ENCODE measurements at places on chromosomes 6 and 20.

- no peak for DNase-seq
These were observed 30.0 kb downstream of the KCNG1 start for GRCh38 chr20:50992733-50993457.

GRCh38 chr6:158769771-158770432 lies 49.3 kb downstream of the EZR start:
- peak; percentile 71 for DNase-seq

- DNase-seq, result no peak
These were observed 4.2 kb downstream of the SASH1 start for GRCh38 chr6:148346681-148347440.

- no peak for DNase-seq
These were observed 52.7 kb downstream of the ADGRF1 start for GRCh38 chr6:46989398-46989797.

- no peak for DNase-seq
These were observed 61.7 kb upstream of the EMILIN3 start for GRCh38 chr20:41428285-41428684.

DNA sequence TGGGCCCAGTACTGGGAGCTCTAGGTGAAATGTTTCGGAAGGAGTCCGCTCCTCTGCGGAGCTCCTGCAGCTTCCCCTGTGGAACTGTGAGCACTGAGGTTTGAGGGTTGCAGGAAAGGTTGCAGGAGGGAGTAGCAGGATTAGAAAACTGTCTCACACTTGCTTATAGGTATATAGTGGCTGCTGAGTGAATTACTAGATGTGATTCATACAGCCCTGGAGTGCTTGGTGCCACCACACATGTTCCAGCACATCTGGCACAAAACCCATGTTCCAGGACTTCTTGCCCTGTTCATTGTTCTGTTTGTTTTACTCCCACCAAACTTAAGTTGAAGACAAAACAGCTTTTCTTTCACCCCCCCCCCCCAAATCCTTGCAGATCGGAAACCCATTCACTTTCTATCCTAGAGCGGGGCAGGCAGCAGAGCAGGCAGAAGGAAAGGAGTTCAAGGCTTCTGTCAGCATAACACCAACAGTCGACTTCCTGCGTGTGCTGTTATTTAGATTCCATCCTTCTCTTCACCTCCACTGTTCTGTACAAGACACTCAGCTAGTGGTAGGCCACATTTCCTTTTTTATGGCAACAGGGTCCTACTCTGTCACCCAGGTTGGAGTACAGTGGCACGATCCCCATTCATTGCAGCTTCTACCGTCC lies 669 bp upstream of the PEX6 start:
- DNase-seq, result peak; percentile 59

GRCh38 chr6:33702345-33702977 lies 9.0 kb downstream of the UQCC2 start:
- DNase-seq, result peak; percentile 33

DNA sequence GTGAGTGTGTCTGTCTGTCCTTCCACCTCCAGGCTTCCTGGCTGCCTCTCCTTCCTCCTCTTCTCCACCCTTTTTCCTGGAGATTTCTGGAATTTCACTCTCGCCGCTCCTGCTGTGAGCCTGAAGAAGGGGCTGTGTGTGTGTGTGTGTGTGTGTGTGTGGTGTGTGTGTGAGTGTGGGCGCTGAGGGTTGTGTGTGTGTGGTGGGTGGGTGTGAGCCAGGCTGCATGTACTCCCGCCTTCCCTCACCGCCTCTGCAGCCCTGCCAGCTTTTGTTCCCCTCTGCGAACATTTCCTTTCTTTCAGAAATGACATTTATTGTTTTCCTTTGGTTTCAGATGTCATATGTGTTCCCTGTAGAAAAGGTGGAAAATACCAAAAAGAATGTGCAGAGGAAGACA lies 76.0 kb downstream of the SRC start:
- no peak for DNase-seq

GRCh38 chr6:11428895-11429294 lies 108.7 kb upstream of the TMEM170B start:
- no peak for DNase-seq

GRCh38 chr6:13769655-13770053 lies 44.7 kb downstream of the MCUR1 start:
- no peak for DNase-seq

GRCh38 chr6:40359808-40360207 lies 227.4 kb downstream of the LRFN2 start:
- DNase-seq, result no peak

DNA sequence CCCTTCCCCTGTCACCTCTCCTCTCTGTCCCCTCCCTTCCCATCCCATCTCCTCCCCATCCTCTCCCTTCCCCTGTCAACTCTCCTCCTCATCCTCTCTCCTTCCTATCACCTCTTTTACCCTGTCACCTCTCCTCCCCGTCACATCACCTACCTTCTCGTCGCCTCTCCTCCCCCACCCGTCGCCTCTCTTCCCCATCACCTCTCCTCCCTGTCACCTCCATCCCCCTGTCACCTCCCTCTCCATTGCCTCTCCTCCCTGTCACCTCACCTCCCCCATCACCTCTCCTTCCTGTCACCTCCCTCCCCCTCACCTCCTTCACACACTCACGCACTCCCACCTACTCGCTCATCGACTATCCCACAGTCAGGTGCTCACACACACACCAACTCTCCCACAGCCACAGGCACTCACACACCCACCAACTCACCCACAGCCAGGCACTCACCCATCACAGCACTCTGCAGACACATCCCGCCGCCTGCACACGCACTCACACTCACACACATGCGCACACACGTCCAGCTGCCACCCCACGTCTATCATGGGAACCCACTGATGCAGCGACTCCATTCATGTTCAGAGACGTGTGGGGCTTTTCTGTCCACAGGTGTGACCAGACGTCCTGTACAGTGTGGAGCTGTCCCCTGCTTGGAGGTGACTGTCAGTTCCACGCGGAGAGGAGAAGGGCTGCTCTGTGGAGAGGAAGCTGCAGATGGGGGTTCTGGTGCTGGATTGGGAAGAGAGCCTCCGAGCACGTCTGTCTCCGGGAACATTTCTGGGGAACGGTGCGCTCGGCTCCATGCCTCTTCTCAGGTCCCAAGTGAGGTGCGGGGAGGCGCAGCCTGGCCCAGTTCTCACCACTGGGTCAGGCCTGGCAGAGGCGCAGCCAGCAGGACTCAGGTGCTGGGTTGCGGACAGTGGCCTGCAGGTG lies 184.3 kb downstream of the TTLL2 start:
- DNase-seq, result no peak

DNA sequence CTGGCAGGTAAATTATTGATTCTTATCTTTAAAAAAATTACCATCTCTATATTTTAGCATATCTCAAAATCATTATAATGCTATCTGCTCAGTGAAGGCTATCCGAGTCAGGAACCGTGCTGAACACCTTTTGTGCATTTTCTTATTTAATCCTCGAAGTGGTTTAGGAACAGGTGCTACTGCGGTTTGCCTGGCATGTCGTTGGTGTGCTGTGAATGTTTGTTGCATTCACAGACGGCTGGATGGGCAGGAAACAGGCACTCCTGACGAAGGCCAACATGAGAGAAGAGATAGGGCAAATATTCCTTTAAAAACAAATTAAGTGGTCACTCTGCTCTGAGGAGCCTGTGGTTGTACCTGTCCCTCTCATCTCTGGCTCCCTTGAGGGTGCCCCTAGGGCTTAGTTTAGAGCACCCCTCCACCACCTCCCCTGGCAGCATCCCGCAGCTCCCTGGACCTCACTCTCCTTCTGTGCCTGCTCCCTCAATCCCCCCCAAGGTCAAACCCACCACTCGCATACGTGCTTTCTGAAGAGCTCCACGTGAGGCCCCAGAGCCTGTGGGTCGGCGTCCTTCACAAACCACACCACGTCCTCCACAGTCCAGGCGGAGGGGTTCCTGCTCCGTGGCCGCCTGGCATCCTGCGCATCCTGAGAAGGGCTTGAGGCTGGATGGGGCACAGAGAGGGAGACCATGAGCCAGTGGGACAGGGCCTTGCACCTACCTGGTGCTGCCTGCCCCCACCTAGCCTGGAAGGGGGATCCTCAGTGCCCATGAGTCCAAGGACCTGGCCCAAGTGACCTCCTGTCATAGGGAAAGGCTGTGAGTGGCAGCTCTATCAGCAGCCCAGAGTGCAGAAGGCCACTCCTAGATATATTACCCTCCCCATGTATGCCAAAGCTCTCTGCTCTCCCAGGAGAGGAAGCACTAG lies 116.5 kb downstream of the SCML4 start:
- DNase-seq, result no peak

GRCh38 chr6:84197708-84198107 lies 29.7 kb downstream of the CEP162 start:
- no peak for DNase-seq

GRCh38 chr20:62928246-62928939 lies 2.1 kb upstream of the DIDO1 start:
- DNase-seq, result no peak

GRCh38 chr20:33858666-33859065 lies 47.5 kb downstream of the CHMP4B start:
- DNase-seq, result no peak

- no peak for DNase-seq
These were observed 109.6 kb upstream of the BACH2 start for GRCh38 chr6:90406142-90406794.

DNA sequence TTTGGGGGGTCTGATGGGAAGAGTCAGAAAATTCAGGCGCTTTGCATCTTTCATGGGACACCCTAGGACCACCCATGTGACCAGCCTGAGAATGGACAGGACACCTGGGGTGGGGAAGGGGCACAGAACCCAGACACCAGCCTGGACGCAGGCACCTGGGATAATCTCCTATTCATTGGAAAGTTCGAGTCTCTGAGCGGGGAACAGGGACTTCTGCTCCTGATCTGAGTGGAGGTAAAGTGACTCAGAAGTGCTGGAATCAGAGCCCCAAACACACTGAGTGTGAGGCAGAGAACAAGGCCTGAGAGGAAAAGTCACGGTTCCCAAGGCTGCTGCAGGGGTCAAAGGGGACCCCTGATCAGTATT lies 1.4 kb downstream of the HLA-B start:
- no peak for DNase-seq

DNA sequence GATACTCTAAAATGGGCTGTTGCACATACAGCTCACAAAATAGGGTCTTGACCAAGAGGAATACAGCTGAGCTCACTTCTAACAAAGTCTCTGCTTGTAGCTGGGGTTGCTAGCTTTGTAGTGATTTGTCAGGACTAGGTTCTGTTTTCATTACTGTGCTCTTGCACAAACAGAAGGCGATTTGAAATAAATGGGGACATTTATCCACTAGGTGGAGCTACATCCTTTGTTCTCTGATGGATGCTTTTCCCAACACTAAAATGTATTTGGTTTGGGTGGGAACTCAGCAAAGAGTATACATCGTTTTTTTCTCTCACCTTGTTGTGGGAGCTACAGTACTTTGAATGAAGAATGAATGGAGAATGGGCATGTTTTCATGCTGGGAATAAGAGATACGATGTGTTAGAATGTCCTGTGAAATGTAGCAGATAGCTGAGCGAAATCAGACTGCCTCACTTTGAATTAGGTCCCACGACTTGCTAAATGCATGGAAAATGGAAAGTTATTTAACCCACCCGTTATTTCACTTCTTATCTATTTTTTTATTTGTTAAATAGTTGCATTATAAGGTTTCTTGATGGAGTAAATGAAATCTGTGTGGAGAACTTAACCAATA lies 494.7 kb upstream of the MAP3K7 start:
- DNase-seq, result peak; percentile 74

GRCh38 chr20:14657266-14658005 lies 320.0 kb upstream of the FLRT3 start:
- DNase-seq, result no peak

DNA sequence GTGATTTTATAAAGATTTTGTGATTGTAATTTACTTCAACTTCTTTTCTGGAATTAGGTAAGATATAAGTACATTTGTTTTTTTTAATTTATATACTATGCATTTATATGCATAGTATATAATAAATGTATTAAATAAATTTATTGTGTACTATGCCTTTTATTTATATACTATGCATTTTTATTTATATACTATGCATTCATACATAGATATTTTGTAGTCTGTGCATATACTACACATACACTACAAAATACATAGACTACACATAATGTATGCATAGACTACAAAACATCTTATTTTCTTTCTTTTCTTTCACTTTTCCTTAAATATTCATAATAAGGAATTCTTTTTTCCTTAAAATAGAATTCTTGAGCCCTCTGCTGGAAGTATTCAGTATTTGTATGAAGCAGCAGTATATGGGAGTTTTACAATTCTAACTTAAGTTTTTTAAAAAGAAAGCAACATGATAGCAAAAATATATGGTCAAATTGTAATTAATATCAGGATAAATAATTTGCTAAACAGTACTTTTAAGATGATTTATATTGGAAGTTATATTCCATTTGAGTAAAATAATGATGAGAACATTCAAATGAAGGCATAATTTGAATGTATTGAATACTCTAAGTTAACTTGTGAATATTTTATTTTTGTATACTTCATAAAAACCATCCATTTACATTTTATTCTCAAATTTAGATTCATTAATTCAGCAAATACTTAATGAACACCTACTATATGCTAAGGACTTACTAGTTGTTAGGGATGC lies 129.3 kb downstream of the KLHL32 start:
- DNase-seq, result peak; percentile 15

- DNase-seq, result no peak
These were observed 282.8 kb upstream of the SASH1 start for GRCh38 chr6:148059869-148060268.

DNA sequence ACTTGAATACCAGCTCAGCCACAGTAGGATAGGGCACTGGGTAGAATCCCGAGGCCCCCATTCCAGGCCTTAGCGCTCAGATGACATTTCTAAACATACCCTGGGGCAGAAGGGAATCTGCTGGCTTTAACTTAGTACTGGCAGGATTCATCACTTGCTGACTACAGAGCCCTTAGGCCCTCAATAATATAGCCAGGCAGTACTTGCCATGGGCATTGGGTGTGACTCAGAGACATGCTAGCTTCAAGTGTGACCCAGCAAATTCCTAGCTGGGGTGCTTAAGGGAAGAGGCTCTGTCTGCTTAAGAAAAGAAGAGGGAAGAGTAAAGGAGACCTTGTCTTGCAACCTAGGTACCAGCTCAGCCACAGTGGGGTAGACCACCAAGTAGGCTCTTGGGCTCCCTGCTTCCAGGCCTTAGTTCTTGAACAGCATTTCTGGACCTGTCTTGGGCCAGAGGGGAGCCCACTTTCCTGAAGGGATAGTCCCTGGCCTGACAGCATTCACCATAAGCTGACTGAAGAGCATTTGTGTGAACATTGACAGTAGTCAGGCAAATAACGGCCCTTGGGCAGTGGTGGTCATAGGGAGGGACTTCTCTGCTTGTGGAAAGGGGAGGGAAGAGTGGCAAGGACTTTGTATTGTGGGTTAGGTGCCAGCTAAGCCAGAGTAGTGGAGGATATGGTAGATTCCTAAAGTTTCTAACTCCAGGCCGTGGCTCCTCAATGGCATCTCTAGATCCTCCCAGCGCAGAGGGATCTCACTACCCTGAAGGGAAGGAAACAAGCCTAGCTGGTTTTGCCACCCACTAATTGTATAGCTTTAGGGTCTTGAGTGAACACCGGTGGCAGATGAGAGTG lies 48.5 kb upstream of the HACE1 start:
- DNase-seq, result no peak

GRCh38 chr6:129733290-129733689 lies 23.3 kb upstream of the ARHGAP18 start:
- DNase-seq, result no peak

GRCh38 chr6:43842231-43842794 lies 72.3 kb downstream of the VEGFA start:
- DNase-seq, result no peak

- DNase-seq, result no peak
These were observed 23.1 kb upstream of the MAS1L start for GRCh38 chr6:29510746-29511300.

Data from midbrain (tissue), 1 donor.